ENCODE measurements at places on chromosomes 2 and 18.

- no peak for DNase-seq
Observed at GRCh38 chr2:100603948-100604633, 41.3 kb downstream of the PDCL3 start.

DNA sequence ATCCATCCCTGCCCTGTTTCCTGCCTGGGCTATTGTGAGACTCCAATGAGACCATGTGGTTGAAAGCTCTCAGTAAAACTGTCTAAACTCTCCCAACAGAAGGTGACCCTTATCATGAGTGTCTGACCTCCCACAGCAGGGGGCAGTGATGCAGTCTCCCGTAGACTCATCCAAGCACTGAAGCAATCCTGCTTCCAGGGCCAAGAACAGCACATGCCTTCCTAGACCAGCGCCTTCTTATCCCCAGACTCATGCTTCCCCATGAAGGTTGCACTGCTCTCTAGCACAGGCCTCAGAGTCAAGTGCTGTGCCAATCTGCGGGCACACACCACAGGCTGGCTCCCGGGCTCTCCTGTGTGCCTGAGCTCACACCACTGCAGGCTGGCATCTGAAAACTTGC lies 112.3 kb downstream of the TNS1 start:
- no peak for DNase-seq

DNA sequence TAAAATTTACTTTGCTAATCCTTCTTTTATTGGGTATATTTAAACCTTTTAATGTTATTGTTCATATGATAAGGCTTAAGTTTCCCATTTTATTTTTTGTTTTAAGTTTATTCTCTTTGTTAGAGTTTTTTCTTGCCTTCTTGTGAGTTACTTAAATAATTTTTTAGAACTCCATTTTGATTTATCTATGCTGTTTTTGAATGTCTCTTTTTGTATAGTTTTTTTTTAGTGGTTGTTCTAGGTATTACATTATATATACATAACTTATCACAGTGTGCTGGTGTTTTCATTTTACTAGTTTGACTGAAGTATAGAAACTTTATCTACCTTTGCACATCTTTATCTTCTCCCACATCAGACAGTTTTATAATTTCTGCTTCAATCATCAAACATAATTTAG lies 49.4 kb upstream of the TGFA start:
- no peak for DNase-seq

DNA sequence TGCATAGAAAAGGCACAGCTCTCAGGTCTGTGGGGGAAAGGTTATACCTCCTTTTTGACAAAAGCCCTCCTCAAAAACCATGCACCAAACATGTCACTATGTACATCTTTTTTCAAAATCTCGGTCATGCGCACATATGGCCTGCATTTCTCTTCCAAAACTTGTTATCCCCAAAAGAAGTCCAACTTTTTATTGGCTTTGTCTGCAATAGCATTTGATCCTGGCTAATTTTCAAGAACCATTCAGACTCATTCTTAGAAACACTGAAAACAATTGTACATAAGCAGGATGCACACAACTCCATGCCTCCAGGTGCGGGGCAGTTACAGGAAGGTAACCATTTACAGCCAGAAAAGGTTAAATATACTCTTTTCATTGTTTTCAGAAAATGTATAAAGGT lies 21.9 kb downstream of the SERTAD2 start:
- DNase-seq, result no peak

DNA sequence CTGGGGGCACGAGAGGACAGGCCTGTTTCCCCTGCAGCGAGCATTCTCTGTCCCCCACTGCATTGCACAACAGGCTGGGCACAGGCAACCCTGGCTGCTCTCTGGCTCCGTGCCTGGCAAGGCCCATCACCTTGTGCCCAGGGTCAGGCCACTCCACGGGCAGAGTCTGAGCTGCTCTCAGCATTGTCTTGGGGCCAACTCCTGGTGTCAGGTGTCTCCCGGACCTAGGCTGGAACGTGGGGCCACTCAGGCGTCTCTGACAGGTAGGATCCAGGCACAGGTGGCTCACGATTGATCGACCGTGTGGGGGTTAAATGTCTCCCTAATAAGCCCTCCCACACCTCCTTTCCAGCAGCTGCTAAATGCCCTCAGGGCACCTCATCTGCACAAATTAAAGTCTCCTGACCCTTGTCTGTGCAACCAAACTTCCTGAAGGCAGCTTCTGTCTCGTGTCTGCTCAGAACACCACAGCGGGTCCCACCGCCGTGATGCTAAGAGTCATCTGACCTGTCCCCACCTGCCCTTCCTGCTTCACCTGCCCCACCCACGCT lies 66.6 kb upstream of the GPC1 start:
- no peak for DNase-seq

- DNase-seq, result no peak
Observed at GRCh38 chr2:156585457-156585856, 149.3 kb downstream of the GPD2 start.

GRCh38 chr18:63257453-63257852 lies 62.1 kb downstream of the BCL2 start:
- DNase-seq, result no peak

- DNase-seq, result no peak
Observed at GRCh38 chr18:38572554-38573111, 1007.0 kb upstream of the CELF4 start.

DNA sequence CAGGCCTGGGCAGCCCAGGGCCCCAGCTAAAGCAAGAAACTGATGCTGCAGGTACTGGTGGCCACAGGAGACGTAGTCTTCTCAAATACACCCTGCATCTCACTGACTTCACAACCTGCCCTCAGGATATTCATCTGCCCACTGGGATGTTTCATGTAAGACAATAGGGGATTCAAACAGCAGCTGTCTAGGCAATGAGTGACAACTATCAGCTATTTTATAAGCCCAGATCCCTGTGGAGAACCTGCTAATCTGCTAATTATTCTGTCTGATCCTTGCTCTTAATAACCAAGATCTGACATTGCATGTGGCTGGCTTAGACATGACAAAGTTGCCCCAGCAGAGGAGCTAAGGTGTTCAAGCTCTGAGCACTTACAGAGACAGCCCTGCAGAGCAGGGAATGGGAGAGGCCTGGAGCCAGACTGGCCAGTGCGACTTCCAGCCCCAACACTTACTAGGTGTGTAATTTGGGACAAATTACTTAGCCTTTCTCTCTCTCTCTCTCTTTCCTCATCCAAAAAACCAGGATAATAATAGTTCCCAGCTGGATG lies 28.6 kb downstream of the SIGLEC15 start:
- no peak for DNase-seq

GRCh38 chr2:160916300-160916699 lies 243.9 kb upstream of the TANK start:
- no peak for DNase-seq

DNA sequence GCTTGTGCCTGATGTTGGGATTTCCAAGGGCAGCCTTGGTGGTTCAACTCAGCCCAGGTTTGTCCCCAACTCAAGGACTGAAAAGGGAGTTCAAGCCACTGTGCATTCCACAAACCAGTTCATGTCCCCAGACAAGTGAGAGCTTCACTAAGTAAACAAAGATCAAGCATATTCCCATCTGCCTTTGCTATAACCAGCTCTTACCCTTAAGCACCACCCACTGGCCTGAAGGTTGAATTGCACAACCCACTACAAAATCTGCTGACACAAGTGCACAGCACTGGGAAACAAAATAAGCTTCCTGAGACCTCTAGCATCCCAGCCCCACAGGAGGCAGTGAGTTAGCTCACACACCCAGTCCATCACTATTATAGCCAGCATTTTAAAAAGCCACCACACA lies 516.7 kb downstream of the NR4A2 start:
- DNase-seq, result peak; percentile 23

DNA sequence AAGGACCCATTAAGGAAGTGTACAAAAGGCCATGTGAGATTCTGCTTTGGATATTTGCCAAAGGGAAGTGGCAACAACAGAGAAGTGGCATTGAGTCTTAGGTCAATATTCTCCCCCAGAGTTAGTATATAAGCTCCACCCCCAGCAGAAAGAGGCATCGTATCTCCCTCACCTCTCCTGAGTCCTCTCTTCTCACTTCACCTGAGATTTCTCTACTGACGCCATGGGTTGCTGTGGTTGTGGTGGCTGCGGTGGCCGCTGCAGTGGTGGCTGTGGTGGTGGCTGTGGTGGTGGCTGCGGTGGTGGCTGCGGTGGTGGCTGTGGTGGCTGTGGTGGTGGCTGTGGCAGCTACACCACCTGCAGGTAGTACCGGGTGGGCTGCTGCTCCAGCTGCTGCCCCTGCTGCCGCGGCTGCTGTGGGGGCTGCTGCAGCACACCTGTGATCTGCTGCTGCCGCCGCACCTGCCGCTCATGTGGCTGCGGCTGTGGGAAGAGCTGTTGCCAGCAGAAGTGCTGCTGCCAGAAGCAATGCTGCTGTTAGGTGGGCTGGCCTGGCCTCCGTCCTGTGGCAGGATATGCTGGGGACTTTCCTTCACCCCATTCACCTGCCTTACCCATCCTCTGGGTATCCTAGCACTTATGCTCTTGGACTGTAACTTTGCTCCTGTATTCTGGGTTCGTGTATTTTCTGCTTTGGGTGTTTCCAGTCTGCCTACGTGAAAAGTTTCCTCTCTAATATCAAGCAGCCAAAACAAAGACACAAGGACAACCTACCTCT lies 5.9 kb downstream of the SCYGR3 start:
- no peak for DNase-seq

DNA sequence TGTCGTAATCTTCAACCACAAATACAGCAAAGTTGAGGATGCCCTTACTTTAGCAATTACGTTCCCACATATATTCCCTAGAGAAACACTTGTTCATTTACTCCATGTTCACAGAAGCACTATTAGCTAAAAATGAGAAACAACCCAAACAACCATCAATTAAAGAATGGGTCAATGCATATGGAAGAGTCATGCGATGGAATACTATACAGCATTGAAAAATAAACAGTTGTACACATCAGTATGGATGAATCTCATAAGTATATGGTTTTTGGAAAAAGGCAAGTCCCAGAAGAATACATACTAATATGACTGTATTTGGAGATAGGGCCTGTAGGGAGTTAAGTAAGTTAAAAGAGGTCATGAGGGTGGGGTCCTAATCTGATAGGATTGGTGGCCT lies 6.3 kb downstream of the GPR148 start:
- no peak for DNase-seq

DNA sequence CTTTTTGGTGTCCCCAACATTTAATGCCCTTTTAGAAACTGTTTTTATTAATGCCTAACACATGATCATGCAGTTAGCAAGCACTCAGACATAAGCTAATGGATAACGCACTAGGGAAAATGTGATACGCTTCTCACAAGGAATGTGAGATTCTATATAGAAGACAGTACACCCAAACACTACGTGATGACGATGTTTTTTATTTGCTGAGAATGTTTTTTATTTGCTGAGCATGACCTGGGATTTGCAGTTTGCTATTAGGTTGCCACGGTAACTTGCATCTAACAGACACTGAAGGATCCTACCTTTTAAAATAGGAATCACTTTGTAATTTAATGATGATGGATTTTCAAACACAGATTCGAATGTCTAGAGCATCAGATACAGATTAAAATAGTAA lies 4.9 kb downstream of the SMC6 start:
- no peak for DNase-seq

DNA sequence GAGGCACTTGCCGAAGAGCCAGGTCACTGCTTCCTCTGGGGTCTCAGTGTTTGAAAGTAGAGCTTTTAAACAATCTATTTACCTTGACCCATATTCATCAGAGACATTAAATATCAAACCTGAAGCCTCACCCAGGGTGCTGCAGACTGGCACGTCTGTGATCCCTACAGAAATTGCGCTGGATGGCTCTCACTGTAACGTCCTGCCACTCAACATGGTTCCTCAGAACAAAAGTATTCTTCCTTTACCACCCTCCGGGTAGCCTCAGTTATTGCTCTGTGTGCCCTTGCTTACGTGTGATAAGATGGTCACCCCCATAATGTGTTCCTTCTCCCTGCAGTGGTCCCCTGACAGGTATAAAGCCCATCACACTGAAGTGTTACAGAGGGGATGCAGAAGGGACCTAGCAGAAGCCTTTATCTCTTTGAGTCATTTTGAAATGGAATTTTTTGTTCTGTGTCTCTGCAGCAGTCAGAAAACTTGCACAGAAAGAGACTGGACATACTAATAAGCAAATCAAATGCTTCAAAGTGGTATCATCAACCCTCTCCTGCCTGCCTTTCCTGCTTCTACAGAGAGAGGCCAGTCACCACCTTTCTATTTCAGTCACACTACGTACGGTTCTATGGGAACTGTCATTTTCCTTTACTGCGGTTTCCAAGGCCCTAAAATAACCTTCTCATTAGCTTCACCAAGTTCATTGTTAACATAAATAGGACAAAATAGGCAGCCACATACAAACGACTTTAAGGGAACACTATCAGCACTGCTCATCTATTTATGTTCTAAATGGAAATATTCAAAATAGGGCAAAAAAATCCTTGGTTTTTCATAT lies 86.8 kb downstream of the METTL8 start:
- no peak for DNase-seq

DNA sequence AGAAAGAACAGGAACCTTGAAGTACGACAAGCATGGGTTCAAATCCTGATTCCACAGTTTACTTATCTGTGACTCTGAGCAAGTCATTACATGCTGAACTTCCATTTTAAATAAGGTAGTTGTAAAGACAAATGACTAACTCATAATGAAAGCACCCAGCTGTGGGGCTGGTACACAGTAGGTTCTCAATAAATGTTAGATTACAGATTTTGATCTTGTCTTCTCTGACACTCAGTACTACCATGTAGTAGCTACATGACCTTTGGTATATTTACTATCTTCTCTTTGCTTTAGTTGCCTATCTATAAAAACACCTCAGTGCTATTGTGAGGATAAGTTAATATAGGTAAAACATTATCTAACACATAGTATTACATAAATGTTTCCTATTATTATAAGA lies 3.2 kb downstream of the TRAK2 start:
- no peak for DNase-seq

DNA sequence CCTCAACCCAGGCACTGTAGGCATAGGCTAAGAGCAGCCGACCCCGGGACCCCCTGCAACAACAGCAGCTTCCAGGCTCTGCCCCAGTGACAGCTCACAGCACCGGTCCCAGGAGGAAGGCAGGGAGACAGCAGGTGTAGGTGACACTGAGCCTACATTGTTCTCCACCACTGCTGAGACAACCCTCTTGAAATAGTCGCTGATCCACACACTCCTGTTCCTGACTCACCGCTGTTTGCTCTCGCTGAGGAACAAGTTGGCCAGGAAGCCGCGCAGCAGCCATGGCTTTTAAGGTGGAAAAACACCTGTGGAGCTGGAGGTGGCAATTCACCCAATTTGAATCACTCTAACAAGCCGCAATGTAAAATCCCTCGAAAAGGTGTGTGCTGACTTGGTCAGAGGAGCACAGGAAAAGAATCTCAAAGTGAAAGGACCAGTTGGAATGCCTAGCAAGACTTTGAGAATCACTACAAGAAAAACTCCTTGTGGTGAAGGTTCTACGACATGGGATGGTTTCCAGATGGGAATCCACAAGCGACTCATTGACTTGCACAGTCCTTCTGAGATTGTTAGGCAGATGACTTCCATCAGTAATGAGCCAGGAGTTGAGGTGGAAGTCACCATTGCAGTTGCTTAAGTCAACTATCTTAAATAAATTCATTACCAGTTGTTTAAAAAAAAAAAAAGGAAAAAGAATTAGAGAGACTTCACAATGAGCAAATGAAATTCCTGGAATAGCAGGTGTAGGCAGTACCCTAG lies 167.5 kb downstream of the ARL4C start:
- no peak for DNase-seq

GRCh38 chr2:180205621-180206235 lies 198.6 kb upstream of the CWC22 start:
- no peak for DNase-seq

- DNase-seq, result no peak
Observed at GRCh38 chr2:8636041-8636491, 45.8 kb upstream of the ID2 start.

- no peak for DNase-seq
Observed at GRCh38 chr2:15758848-15759247, 167.2 kb downstream of the DDX1 start.

- no peak for DNase-seq
Observed at GRCh38 chr2:50538147-50538546, 493.8 kb downstream of the NRXN1 start.
